ENCODE measurements at places on chromosomes 11 and 22.

- no peak for DNase-seq
These were observed 315.2 kb downstream of the BLID start for GRCh38 chr11:121800731-121801393.

GRCh38 chr11:42171046-42171445 is 711.6 kb upstream of the LRRC4C start:
- no peak for DNase-seq

- DNase-seq = no peak
These were observed 340.0 kb downstream of the LRRC4C start for GRCh38 chr11:41119484-41119883.

DNA sequence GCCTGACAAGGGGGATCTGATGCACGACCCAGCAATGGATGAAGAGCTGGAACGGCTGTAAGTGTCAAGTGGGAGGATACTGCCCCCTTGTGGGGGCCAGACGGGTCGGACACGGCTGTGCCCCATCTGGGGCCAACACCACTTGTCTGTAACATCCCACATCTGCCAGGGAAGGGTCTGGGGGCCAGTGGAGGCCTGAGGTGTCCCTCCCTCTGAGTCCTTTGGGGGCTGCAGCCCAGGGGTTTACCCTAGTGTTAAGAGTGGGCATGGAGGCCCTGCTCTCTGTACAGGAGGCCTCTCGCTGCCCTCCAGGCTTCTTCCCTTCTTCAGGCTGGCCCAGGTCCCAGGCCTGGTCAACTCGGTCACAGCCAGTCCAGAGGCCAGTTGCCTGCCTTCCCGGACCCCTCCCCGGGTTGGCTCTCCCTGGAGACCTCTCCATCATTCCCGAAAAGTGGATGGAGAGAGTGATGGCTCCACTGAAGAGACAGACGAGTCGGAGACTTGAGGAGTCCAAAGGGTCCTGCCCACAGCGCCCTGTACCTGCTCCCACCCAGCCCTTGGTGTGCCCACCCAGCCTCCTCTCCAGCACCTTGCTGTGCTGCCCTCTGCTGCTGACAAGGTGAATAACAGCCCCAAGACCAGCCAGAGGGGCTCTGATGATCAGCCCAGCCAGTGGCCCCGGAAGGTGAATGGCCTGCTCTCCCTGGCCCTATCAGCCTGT is 15.4 kb downstream of the ARFGAP2 start:
- DNase-seq = peak; percentile 78

DNA sequence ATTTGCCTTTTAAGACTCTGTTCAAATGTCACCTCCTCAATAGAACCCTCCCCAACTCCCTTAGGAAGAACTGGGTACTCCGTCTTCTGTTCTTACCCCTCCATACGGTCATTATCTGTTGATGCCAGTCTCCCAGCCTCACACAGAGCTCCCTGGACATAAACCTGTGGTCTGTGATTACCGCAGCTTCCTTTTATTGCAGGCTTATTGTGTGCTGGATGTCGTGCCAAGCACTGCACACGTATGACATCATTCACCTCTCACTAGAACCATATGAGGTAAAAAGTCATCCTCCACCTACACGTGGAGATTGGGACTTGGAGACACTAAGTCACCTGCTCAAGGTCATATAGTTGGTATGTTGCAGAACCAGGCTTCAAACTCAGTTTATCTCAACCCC is 15.3 kb downstream of the PTPN5 start:
- DNase-seq = no peak

DNA sequence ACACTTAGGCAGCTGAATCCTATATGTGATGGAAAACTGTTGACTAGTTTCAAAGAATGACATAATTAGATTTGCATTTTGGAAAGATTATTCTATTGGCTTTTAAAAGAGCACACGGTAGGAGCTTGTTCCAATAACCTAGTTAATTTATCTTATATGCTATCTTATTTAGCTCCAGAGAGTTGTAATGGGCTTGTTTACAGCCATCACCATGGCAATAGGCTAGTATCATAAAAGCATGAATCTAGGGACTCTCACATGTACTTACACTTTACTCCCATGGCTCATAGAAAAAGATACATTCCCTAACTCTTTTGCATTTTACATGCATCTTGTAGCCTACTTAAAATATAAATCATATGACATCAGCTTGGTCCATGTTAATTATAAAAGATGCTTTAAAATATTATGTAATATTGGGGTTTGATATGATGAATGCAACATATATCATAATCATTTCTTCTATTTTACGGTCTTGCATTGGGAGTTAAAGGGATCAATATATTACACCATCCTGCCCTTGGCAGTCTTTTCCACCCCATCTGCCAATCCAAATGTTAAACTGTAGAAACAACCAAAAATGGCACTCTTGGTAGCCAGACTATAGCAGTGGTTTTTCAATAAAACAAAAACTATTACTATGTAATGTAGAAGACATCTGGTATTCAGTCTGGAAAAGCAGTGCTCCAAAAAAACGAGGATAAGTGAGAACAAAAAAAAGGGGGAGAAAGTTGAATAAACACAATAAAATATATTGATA is 2254.0 kb downstream of the LRRC4C start:
- DNase-seq = no peak

Measured in RWPE1 (cell line).